ENCODE measurements at places on chromosomes 13 and 19. TPM values are rescaled to one million over a fixed set of nuclear protein-coding genes. Genes with fewer than 3 reads are reported as not detected.

The CEACAM4 gene
- not detected for total RNA-seq

The HS6ST3 gene
- under 0.01 TPM for total RNA-seq

The KASH5 gene
- not detected for total RNA-seq

The ZNF571 gene
- total RNA-seq, result 5.6 TPM

The ABCA7 gene
- total RNA-seq, result 43.0 TPM

The CYSLTR2 gene
- total RNA-seq, result under 0.01 TPM

The PDX1 gene
- total RNA-seq, result not detected

The PLEKHF1 gene
- 106 TPM for total RNA-seq

The CDC42EP5 gene
- 20.3 TPM for total RNA-seq

The KIRREL2 gene
- not detected for total RNA-seq

The LYPD5 gene
- 0.29 TPM for total RNA-seq

The FAM216B gene
- under 0.01 TPM for total RNA-seq

The TMEM145 gene
- total RNA-seq, result not detected

The METTL21C gene
- total RNA-seq, result not detected

The ATCAY gene
- total RNA-seq, result not detected

Measured in osteoblast (primary cell).